ENCODE measurements at places on chromosomes 2 and 18.

- DNase-seq = no peak
These were observed 22.1 kb downstream of the CENPA start for GRCh38 chr2:26807788-26808460.

DNA sequence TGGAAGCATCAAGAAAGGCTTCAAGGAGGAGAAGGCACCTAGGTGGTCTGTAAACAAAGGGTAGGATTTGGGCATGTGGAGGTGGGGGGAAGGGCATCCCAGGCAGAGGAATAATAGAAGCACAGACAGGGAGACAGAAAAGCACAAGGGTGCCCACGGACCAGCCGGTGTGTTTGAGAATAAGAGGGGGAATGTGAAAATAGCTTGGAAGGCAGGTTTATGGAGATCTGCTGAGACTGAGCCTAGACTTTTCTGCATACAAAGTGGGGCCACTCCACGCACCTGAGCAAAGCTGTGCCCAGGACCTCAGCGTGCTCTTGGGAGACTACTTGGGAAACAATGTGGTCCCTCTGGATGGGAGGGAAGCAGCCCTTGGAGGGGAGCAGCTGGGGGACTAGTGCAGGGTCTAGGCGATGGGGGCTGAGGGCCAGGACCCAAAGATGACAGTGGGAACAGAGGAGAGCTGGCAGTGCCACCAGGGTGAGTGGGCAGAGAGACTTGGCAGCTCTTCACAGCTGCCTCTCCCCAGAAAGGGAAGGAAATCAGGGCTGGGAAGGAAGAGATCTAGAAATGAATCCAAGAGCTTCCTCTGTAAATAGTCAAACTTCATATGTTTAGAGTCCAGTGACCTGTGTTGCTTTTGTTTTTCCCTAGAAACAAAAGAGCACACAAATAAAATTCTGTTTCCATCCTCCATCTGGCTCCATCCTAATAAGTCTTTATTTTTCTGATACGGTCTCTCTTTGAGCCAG, 110.7 kb upstream of the SMAD7 start:
- no peak for DNase-seq

GRCh38 chr18:9688036-9688741, 19.9 kb upstream of the RAB31 start:
- no peak for DNase-seq

DNA sequence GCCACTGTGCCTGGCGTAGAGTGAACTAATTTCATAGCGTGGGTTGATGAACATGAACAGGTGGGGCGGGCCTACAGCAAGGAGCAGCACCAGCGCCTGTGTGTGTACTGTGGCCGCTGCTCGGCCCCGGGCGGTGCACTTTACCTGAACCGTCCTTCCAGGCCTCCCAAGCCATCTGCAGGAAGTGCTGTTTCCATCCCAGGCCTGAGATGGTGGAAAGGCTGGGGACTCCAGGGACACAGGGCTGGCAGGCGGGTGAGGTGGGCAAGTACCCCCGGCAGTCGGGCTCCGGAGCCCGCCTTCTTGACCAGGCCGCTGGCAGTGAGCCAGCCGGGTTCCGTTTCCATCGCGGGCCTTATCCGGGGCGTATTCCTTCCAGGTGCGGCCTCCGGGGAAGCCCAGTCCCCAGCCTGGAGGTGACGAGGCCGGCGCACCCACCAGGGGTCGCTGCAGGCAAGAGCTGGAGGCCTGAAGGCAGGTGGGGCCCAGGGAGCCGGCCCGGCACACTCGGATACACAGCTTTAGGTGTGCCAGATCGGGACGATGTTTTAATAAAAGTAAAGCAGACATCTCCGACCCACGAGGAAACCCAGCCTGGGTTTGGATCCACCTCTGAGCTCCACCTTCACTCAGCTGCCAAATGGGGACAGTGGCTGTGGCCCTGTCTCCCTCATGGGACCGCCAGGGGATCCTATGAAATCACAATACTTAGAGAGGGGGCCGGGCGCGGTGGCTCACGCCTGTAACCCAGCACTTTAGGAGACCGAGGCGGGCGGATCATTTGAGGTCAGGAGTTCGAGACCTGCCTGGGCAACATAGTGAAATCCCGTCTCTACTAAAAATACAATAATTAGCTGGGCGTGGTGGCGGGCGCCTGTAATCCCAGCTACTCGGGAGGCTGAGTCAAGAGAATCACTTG, 22.7 kb upstream of the PDIA6 start:
- no peak for DNase-seq

DNA sequence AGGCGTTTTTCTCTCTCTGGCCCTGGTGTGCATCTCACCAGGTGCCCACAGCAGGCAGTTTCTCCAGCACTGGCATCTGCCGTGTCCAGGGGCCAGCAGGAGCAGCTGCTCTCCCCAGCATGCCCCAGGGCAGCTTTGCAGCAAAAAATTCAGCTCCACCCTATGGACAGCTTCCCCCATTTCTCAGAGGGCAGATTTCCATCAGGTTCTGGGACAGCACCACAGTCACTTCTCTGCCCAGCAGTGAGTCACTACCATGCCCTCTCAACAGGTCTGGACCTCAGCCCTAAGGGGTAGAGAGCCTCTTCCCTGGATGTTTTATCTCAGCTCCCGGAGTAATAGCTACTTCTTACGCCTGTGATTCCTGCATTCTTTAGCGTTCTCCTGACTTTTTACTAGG, 170.2 kb upstream of the RAB12 start:
- DNase-seq = no peak

DNA sequence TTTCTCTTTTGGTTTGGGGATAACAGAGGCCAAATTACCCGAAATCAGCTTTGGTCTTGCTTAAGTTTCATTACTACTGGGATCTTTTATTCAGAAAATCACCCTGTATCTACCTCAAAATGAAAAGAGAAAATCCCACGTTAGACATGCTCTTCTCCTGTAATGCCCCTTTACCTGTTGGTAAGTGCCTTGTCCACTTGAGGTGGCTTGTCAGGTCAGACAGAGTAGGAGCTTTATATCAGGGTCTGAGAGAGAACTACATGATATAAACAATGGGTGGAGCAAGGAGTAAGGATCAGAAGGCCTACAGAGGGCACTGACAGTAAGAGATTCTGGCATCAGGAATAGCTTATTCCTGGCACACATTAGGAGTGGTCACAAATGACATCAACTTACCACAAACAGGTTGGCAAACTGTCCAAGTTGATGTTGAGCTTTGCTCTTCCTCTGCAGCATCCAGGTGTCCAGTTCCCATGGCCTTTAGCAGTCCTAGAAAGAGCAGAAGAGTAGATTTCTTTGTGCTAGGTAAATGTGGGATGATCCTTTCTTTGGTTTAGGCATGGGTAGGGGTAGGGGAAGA, at the start of gene REG1B:
Gene REG1B (minus strand): TSS at position 209 of the 580 bp plus-strand sequence. CDS start 381 bp downstream, outside the sequence.
- DNase-seq = no peak

- no peak for DNase-seq
These were observed 830.4 kb downstream of the GALR1 start for GRCh38 chr18:78080081-78080480.

- DNase-seq = no peak
These were observed 418.6 kb downstream of the PIK3C3 start for GRCh38 chr18:42373584-42373983.

DNA sequence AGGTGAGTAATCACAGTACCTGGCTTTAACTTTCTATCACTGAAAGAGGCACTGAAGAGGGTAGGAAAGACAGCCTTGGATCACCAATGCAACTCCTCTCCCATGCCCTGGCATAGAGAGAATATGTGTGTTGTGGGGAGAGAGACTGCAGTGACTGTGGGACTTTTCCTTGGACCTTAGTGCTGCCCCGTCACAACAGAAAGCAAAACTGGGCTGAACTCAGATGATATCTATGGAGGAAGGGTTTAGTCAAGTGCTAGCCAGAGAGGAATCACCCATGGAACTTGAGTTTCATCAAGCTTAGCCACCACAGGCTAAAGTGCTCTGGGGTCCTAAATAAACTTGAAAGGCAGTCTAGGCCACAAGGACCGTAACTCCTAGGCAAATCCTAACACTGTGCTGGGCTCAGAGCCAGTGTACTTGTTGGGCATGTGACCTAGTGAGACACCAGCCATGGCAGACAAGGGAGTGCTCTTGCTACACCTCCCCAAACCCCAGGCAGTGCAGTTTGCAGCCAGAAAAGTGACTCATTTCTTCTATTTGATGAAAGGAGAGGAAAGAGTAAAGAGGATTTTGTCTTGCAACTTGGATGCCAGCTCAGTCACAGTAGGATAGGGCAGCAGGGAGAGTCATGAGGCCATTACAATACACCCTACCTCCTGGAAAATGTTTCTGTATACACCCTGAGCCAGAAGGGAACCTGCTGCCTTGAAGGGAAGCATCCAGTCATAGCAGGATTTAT, 105.8 kb upstream of the SPOPL start:
- DNase-seq = no peak

GRCh38 chr18:23302851-23303527, 150.1 kb upstream of the RIOK3 start:
- no peak for DNase-seq

- DNase-seq = no peak
These were observed 94.2 kb downstream of the CABLES1 start for GRCh38 chr18:23229472-23229871.

DNA sequence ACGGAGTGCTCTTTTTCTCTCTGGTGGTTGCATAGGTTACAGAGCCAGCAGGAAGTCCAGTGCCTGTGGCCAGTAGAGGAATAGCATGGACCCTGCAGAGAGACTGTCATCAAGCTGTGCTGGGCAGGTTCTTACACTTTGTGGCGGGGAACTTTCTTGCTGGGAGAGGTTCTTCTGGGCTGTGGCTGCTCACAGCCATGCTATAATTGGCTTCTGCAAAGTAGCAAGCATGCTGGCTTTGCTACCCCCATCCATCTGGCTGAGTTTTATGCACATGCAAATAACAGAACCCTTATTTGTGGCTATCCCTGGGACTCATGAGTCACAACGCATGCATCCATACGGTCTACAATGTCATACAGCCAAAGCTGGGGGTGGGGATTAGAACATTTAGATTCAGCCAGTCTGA, 68.9 kb downstream of the PLCL1 start:
- DNase-seq = no peak

DNA sequence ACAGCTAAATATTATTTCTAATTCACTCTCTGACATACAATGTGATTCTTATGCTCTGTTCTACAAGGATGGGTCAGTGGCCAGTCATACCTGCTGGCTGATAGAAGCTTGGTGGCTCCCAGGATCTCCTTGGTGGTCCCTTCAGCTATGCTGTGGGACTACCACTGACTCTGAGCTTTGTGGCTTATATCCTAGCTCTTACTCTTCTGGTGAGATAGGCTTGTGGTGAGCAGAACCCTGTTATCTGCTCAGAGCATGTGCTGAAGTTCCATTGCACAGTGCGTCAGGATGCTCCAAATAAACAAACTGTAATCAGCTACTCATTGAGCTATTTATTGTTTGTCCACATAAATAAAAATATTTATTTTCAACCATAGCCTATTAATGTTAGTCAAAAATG, 51.7 kb downstream of the MFSD6 start:
- DNase-seq = no peak

DNA sequence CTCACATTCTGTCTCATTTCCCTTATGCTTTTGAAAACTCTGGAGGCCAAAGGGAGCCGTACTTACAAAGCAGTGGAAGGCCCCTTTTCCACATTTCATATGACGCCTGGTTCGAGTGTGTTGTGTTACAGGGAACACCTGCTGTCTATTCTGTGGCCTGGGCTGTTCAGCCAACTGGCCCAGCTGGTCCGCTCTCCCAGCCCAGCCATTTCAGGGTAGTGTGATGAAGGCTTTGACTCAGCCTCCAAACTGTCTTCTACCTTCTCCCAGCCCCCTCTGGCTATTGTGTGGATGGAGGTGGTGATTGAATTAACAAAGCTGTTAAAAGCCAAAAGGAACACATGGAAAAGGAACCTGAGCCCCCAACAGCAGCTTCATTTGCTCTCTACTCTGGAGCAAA, 233.8 kb downstream of the ICOS start:
- no peak for DNase-seq

DNA sequence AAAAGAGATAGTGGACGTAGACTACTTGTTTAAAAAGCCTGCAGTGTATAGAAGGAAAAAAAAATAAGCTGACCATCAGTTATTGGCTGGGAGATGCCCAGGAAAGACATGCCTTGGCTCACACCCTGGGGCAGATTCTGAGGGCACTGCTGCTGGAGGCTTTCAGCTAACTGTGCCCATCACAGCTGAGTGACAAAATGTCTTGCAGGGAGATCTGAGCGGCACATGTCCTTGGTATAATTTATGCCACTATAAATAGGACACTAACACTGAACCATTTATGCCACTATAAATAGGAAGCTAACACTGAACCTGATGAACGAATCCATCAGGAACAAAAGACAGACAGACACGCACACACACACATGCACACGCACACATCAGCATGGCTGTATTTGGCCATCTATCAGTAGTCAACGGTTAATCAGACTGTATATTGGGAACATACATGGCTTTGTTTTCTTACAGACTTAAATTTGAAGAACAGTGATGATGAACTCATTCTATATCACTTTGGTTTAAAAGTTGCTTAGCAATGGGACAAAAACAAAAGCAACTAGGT, 68.2 kb upstream of the NOSTRIN start:
- DNase-seq = no peak

DNA sequence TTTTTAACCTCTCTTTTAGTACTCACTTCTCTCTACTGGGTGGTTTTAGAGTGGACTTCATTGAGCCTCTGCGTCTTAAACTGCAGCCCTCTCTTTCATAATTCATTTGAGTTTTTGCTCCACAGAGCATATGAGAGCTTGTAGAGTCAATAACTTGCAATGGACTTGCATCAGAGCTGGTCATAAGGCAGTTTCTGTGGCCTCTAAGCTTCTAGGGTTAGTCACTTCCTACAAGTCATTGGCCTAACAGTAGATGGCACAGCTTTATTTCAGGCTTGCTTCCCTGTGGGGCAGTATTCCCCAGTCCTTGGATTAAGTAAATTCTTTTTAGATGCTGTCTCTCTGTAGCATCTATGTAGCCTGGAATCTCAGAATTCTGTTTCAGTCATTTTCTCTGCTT, 1435.7 kb downstream of the LRP1B start:
- DNase-seq = no peak

- no peak for DNase-seq
These were observed 49.1 kb downstream of the HDAC4 start for GRCh38 chr2:239351687-239352086.

DNA sequence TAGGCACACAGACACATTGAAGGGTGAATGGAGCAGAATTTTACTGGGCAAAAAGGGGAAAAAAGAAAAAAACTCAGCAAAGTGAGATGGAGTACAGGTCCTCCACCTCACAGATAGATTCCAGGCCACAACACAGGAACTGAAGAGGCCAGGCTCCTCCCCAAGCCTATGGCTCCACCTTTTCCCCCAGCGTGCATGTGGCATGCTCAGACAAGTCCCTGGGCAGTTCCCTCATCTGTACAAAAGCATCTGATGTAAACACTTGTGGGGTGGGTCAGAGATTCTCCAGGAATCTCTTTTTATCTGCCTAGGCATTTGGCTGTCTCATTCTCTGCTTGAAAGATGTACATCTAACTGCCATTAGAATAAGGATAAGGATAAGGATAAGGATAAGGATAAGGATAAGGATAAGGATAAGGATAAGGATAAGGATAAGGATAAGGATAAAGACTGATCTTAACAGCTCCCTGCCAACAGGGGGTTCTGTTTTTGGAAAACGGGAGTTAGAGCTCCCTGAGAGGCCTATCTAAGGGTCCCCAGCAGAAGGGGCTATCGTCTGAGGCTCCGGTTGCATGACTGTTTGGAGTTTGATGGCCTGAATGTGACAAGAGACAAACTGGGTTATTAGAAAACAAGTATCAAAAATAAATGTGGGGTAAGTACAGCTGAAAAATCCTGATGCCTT, 17.2 kb upstream of the ASXL3 start:
- no peak for DNase-seq

GRCh38 chr18:8754995-8755960, 49.9 kb downstream of the MTCL1 start:
- no peak for DNase-seq

- DNase-seq = no peak
These were observed 91.7 kb upstream of the RAB6C start for GRCh38 chr2:129887688-129888266.

Measured in uterus (tissue), 4 donors.